GM18507 (cell line): ENCODE measurements at places on chromosomes 3 and 15.

DNA sequence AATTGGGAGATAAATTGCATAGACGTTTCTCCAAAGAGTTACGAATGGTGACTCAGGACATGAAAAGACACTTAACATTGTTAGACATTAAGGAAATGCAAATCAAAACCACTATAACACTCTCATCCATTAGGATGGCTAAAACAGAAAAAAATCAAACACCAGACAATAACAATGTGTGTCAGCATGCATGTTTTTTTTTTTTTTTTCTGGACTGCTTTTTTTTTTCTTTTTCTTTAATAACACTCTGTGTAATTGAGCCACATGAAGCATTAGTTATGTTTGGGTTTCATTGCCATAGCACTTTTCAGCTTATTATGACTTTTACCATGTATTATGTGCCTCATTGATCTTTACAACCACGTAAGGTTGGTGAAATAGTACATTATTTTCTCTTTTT, 95.0 kb downstream of the NFKBIZ start:
- DNase-seq, result no peak

DNA sequence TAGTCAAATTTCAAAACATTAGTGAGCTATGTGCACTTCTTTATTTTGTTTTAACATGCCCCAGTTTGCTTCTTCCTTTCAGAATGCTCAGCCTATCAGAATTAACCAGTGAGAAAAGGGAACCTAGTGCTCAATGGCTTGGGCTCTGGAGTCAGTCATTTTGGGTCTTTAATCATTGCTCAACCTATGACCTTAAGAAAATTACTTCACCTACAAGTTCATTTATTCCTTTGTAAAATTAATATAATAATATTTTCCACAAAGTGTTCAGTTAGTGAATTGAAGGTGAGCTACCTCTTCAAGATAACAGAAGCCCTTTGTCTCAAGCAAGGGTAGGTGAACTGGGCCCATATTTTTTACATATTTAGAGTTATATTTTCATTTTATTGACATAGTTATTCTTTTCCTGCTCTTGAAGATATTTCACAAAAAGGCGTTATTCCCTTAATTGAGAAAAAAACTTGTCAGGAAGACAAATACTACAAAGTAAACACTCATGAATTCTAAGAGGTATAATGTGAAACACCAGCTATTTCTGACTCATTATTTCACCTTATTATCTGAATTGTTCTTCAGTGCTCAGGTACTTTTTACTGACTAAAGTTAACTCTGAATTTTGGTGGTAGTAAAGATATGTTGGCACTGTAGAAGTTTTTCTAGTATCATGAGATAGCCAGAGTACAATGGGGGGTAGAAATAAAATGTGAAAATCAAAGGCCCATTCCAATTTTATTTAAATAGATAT, 415.5 kb downstream of the NAALADL2 start:
- no peak for DNase-seq

- DNase-seq, result no peak
Observed at GRCh38 chr15:58758141-58758540, 8.6 kb upstream of the ADAM10 start.

DNA sequence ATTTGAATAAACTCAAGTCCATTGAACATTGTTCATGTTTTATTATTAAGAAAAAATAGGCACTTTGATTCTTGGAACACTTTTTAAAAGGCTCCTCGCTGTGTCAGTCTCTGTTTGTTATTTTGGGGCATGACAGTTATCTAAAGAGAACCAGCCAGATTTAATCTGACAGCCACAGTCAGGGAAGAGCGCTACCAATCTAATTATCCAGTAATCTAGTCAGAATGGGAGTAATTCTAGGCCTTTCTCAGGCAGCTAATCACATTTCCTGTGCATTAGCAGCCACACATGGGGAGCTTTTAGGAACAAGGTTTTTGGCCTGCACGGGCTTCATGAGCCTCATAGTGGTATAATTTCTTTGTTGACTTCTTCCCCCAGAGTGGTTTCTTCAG, 362.2 kb downstream of the RBMS3 start:
- DNase-seq, result no peak

DNA sequence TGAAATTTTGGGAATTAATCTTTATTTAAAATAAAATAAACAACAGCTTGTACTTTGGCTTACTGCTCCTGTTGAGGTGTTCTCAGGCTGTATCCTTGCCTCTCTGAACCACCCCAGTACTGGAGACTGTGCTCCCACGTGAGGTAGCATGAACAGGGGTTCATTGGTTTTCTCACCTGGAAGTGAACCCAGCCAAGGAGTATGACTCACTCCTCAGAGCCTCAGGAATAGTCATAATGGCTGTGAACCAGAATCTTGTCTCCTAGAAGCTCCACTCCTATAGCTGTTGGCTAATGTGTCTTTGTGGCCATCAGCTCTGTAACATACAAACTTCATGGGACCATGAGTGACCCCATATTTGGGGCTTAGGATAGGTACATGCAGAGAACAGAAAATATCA, 122.5 kb upstream of the ST8SIA2 start:
- no peak for DNase-seq

DNA sequence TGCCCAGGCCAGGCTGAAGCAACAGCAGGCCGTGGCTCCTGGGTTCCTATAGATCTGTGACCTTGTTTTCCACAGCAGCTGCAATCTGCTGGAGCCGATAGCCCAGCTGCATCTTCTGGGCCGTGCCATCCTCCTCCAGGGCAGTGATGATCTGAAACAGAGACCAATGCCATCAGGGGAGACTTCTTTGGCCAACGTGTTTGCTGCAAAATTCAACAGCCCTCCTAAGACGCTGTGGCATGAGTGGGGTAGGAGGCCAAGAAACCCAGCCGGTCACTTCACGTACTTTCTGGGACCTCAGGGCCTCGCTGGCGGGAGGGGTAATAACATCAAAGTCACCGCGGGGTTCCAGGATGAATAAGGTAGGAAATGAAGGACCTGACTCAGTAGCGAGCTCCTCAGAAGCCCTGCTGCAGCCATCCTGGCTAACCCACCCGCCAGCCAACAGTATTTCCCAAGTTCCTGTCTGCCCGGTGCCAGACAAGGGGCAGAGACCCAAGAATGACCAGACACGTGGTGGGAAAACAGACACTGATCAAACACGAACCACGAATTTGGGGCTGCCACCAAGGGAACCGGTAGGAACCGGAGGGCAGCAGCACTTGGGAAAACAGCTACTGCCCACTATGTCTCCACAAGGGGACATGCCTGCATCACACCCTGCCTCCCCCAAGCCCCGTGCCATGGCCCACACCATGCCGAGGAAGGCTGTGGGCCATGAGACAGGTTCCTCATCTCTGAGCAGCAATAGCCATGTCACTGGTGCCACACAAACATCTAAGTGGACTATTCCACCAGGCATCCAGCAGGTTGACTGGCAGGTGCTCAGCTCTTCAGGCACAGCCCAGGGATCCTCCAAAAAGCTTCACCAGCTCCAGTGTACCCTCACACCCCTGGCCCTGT, 25.2 kb downstream of the PLXNB1 start:
- DNase-seq, result no peak

DNA sequence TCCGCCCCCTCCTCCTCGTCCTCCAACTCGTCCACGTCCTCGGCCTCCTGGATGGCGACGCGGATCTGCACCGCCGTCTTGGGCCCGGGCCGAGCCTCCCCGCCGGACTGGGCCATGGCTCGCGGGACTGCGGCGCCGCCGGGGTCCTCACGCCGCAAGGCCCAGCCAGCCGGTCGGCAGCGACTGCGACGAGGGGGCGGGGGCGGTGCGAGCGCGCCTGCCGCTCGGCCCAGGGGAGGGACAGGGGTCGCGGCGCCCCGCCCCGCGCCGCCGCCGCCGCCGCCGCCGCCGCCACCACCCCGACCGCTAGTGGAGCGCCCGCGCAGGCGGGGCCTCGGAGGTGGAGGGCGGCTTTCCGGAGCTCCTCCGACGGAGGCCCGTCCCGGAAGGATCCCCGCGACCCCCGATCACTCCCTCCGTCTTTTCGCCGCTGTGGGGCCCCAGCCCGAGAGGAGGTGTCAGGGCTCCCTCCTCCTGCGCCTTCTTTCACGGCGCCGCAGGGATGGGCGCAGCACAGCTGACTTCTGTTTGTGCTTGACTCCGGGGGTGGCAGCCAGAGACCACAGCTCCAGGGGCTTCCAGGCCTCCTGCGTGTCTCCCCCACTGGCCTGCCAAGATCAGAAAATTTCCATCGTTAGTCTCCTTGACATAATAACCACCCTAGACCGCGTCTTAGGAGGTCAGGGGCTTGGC, at the start of gene LARP6:
LARP6 (minus strand) TSS at position 185 of the 693 bp plus-strand sequence; CDS start at position 116, 69 bp downstream.
- no peak for DNase-seq

- no peak for DNase-seq
Observed at GRCh38 chr15:67719330-67719959, 105.9 kb upstream of the SKOR1 start.

DNA sequence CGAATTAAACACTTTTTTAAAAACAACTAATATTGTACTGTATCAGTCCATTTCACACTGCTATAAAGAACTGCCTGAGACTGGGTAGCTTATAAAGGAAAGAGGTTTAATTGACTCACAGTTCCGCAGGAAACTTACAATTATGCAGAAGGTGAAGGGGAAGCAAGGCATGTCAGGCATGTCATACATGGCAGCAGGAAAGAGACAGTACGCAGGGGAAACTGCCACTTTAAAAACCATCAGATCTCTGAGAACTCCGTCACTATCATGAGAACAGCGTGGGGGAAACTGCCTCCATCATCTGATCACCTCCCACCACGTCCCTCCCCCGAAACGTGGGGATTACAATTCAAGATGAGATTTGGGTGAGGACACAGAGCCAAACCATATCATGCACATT, 162.8 kb upstream of the TPM1 start:
- no peak for DNase-seq

DNA sequence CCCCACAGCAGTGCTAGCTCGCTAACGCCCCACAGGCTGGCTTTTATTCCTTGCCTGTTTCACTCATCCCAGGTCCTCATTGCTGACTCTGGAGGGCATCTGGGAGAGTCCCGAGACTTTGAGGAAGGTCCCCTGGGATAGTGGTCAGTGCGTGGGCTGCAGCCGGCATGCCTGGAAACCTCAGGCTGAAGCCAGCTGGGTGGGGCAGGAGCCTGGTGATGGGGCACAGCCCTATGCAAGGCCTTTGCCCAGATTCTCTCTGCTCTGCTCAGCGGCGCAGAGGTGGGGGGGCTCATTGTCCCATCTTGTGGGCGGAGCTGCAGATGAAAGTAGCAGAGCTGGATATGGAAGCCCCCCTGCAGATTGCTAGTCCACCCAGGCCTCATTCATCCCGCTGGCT, 55.7 kb upstream of the SMAD6 start:
- DNase-seq, result no peak

DNA sequence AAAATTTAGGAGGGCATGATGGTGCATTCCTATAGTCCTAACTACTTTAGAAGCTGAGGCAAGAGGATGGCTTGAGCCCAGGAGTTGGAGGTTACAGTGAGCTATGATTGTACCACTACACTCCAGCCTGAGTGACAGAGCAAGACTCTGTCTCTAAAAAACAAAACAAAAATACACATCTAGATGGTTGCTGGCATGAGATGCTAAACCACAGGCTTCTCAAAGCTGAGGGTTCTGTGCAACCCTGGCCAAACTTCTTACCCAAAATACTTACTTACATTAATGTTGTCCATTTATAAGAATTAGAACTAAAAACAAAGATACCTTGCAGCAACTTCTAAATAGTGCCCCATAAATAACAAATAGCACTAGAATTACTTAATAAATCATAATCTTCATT, 14.3 kb upstream of the ARHGEF3 start:
- DNase-seq, result no peak

- no peak for DNase-seq
Observed at GRCh38 chr3:49018707-49019006, 277 bp upstream of the DALRD3 start.

- DNase-seq, result no peak
Observed at GRCh38 chr3:134161898-134162615, 88.6 kb downstream of the RYK start.

DNA sequence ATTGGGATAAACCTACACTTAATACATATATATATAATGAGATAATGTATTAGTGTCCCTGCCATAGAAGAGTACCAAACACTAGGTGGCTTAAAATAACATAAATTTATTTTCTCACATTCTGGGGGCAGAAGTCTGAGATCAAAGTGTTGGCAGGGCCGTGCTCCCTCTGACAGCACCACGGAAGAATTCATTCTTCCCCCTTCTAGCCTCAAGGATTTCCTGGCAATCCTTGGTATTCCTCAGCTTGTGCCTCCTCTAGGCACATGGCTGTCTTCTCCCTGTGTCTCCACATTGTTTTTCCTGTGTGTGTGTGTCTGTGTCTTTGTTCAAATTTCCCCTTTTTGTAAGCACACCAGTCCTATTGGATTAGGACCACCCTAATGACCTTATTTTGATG, 115.2 kb upstream of the AGBL1 start:
- no peak for DNase-seq

DNA sequence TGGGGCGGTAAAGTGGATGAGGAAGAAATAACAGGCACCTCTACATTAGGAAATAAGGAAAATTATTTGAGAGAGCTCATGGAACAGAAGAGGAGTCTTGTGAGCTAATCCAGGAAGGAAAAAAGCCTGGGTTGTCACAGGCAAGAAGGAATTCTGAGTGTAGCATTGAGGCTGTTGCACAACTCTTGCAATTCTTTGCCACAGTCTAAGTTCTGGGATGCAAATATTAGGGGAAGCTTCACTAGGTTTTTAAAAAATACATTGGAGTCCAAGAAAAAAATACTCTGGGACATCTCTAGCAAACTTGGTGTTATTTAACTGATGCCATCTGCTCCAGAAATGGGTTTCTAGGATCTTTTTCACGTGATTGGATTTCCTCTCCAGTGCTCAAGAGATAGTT, 122.3 kb downstream of the SPATA16 start:
- DNase-seq, result no peak

DNA sequence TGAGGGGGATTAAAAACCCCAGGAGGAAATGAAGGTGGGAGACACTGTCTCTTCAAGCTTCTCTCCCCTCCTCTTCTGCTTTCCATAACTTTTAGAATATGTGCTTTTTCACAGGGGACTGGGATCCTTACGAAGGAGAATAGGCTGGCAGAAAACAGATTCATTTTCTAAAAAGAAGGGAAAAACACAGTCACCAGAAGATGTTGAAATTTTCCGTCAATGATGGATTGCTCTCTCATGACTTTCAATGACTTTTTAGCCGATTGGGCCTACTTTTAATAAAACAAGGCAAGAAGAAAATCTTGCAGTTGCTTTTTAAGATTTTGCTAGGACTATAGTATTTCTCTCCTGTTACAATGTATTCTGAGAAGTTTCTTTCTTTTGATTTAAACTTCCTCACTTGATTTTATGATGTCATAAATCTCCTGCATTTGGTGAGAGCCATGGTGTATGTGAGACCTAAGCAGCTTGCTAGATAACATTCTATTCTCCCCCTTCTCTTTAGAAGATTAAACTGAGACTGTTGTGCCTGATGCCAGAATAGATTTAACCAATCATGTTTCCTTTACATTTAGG, 241.2 kb downstream of the FEZF2 start:
- DNase-seq, result no peak
